ENCODE measurements at places on chromosomes 1 and 21. TPM values are rescaled to one million over a fixed set of nuclear protein-coding genes. Genes with fewer than 3 reads are reported as not detected.

GRCh38 chr1:115702959-115703358 is 61.2 kb downstream of the VANGL1 start:
- no peaks in the 10 kb centered on the region for H3K4me1 ChIP-seq
- no peak for DNase-seq
- H3K27ac ChIP-seq = no peak overlapping the region

DNA sequence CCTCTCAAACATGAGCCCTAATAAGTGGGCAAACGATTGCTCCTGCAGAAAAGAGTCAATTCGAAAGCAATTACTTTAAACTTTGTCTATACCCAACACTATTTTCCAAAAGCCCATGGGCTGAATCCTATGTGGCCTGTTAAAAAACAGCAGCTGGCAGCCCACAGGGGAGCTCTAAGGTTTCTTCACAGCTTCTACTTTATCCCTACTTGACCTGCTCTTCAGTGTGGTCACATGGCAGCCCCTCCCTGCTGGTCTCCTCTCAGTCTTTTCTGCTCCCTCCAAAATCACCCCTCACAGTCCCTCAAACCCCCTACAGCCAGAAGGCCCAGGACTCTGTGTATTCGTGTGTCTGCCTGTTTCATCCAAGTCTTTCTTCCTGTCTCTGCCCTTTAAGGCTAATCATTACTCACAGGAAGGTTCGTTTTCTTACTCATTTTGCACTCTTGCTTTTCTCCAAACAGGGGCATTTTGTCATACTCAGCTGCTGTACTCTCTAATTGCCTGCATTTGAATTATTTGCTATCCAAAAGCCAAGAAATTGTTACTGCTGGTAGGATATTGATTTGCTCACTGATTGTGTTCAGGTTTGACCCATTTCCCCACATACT is 62.4 kb upstream of the FAM3B start:
- H3K4me3 ChIP-seq = no peak overlapping the region
- H3K27ac ChIP-seq = no peak overlapping the region
- H3K36me3 ChIP-seq = peaks cover 3% of the 10 kb centered on the region
- no peak for DNase-seq
- H3K4me1 ChIP-seq = no peaks in the 10 kb centered on the region

DNA sequence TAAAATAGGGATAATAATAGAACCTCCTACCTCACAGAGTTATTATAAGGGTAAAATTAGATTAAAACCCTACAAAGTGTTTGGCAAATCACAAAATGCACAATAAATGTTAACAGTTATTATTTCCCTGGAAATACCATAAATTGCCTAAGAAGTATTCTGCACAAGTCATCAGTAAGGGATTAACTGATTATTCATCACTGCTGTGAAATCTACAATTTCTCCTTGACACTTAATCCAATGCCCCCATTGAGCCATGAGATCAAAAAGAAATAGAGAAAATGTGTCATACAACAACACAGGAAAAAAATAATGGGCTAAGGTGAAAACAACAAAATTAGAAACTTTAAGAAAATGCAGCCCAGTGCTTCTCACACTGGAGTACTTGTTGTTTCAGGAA is 6.7 kb upstream of the SEC16B start:
- H3K36me3 ChIP-seq = no peaks in the 10 kb centered on the region
- H3K27me3 ChIP-seq = no peaks in the 10 kb centered on the region
- no peak for DNase-seq
- H3K4me1 ChIP-seq = no peaks in the 10 kb centered on the region
- no peak overlapping the region for H3K4me3 ChIP-seq

DNA sequence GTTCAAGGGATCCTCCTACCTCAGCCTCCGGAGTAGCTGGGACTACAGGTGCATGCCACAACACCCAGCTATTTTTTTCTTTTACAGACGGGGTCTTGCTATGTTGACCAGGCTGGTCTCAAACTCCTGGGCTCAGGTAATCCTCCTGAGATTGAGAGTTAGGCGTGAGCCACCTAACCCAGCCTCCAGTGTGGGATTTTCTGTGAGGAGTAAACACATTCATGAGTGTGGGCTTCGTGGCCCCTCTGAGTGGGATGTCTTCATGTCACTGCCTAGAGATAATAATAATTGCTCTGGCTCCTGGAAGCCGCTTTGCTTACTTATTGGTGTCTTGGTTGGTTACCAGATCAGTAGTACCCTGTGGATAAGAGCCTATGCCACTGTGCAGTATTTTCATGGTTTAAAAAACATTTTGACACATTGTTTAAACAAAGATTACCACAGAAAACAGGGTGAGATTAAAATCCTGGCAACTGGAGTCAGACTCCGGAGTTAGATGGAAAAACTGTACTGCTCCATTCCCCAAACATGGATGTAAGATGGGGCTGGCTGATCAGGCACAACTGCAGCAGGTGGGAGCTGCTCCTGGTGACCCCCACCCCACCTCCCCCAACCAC is 159.1 kb upstream of the RAB4A start:
- no peaks in the 10 kb centered on the region for H3K36me3 ChIP-seq
- no peak overlapping the region for H3K4me3 ChIP-seq
- H3K27ac ChIP-seq = no peak overlapping the region
- H3K4me1 ChIP-seq = peaks cover 3% of the 10 kb centered on the region
- no peak for DNase-seq

Gene OR2T33
- not detected for total RNA-seq

- H3K4me3 ChIP-seq = no peak overlapping the region
- peaks cover 4% of the 10 kb centered on the region for H3K36me3 ChIP-seq
- no peaks in the 10 kb centered on the region for H3K27me3 ChIP-seq
Observed at GRCh38 chr1:59357645-59358320, 60.9 kb downstream of the FGGY start.

DNA sequence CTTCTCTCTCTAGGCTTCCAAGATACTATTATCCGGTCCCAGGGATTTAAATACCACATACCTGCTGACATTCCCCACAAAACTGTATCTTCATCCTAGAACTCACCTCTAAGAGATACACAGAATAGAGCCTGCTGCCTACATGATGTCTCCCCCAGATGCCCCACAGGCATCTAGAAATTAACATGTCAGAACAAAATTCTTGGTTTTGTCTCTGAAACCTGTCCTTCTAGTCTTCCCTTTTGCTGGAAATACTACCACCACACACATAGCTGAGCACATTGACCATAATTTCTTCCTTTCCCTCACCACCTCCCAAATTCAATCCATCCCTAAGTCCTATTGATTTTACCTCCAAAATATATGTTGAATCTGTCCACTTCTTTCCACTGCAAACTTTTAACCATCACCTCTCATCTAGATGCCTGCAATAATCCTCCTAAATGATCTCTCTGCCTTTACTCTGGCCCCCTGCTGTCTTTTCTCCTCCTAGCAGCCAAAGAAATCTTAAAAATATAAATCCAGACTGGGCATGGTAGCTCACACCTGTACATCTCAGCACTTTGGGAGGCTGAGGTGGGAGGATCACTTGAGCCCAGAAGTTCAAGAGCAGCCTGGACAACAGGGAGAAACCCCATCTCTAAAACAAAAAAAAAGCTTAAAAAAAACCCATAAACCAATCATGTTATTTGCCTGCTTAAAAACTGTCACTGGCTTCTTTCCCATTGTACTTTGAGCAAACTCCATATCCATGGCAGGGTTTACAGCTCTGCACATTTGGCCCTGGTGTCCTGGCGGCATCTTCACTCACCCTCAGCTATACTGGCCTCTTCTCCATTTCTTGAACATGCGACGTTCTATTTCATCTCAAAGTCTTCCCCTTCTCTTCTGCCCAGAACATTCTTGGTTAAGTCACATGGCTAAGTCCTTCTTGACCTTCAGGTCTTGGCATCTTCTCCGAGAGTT is 6.2 kb upstream of the FAM76A start:
- H3K27me3 ChIP-seq = peaks cover 24% of the 10 kb centered on the region
- H3K4me1 ChIP-seq = peaks cover 2% of the 10 kb centered on the region

Gene IFFO2
- 21.6 TPM for total RNA-seq

DNA sequence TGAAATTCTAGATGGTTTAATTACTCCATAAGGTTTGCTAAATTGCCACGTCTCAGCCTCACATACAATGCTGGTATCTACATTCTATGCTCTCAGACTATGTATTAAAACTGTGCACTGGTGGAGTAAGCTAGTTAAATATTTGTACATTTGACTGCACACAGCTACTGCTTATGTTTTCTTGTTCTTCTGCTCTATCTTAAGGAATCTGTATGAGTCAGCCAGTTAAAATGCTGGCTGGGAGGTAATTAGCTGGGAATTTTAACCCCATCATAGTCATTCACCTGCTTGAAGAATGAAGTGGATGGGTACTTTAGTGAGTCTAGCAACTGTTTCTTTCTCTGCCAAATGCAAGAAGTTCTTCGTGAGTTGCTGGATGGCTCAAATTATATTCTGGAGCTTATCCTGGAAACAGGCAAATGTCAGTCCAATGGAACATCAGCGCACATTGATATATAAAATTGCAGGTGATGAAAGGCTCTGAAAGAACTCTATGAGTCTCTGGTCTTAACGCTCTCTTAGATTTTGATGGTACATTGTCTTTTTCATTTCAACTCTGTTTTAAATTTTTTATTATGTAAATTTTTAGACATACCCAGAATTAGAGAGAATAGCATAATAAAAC is 83.4 kb downstream of the BACH1 start:
- H3K4me3 ChIP-seq = no peak overlapping the region
- H3K27ac ChIP-seq = no peak overlapping the region
- no peak for DNase-seq
- H3K4me1 ChIP-seq = peaks cover 2% of the 10 kb centered on the region

Gene HMCN1
- total RNA-seq = 0.55 TPM

DNA sequence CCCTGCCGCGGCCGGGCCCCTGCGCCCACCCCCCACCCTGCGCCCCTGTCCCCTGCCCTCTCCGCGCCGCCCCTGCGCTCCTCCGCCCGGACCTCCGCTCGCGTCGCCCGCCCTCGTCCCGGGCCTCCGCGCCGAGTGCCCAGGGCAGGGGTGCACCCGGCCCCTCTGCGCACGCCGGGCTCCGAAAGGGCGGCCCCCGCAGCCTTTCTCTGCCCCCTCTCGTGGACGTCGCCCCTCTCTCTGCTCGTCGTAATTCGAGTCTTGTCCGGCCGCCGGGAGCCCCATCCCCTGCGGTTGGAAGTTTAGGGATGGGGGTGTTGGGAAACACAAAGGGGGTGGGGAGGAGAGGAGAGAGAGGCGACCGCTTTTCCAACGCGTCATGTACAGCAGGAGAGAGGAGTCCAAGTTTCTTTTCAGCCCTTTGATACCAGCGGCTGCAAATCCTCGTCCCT is 407 bp downstream of the GALNT2 start:
- peak overlapping the region; percentile 91 for H3K4me3 ChIP-seq
- H3K36me3 ChIP-seq = peaks cover 5% of the 10 kb centered on the region
- H3K27me3 ChIP-seq = peaks cover 4% of the 10 kb centered on the region
- peak overlapping the region; percentile 83 for H3K27ac ChIP-seq

DNA sequence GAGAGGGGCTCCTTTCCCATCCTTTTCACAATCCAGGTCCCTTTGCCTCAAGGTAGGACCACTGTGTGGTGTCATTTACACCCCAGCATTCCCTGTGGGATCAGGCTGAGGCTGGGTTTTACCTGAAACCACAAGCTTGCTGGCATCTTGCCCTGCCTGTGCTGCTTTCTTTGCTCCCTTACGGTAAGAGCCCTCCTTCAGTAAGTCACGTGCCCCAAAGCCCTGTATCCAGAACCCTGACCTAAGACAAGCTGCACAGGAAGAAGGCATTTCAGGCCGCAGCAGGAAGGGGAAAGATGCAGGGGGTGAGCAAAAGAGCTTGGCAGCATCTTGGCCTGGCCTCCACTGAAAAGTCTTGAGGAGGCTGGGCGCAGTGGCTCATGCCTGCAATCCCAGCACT is 58.4 kb downstream of the KLHDC7A start:
- H3K36me3 ChIP-seq = no peaks in the 10 kb centered on the region
- no peak overlapping the region for H3K4me3 ChIP-seq
- H3K27ac ChIP-seq = no peak overlapping the region
- H3K27me3 ChIP-seq = peaks cover 22% of the 10 kb centered on the region
- DNase-seq = no peak

Gene CHI3L1
- total RNA-seq = 0.37 TPM

DNA sequence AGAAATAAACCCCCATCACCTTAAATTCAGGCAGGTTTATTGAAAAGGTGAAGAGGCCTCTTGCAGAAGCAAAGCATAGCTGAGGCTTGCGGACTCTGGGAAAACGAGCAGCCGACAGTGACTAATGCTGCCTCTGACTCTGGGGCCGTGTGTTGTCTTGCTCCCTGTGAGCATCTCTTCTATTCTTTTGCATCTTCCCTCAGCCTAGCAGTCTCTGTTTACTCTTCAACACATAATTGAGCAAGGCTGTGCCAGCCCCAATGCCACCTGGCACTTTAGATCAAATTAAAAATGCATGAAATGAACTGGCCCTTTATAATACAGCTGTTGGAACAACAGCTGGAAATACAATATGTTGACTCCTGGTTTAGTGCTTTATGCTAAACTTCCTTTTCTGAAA is 18.4 kb upstream of the REG4 start:
- H3K27me3 ChIP-seq = peaks cover 26% of the 10 kb centered on the region
- H3K27ac ChIP-seq = no peak overlapping the region
- H3K4me1 ChIP-seq = no peaks in the 10 kb centered on the region
- no peaks in the 10 kb centered on the region for H3K36me3 ChIP-seq

Gene USP16
- 40.9 TPM for total RNA-seq

DNA sequence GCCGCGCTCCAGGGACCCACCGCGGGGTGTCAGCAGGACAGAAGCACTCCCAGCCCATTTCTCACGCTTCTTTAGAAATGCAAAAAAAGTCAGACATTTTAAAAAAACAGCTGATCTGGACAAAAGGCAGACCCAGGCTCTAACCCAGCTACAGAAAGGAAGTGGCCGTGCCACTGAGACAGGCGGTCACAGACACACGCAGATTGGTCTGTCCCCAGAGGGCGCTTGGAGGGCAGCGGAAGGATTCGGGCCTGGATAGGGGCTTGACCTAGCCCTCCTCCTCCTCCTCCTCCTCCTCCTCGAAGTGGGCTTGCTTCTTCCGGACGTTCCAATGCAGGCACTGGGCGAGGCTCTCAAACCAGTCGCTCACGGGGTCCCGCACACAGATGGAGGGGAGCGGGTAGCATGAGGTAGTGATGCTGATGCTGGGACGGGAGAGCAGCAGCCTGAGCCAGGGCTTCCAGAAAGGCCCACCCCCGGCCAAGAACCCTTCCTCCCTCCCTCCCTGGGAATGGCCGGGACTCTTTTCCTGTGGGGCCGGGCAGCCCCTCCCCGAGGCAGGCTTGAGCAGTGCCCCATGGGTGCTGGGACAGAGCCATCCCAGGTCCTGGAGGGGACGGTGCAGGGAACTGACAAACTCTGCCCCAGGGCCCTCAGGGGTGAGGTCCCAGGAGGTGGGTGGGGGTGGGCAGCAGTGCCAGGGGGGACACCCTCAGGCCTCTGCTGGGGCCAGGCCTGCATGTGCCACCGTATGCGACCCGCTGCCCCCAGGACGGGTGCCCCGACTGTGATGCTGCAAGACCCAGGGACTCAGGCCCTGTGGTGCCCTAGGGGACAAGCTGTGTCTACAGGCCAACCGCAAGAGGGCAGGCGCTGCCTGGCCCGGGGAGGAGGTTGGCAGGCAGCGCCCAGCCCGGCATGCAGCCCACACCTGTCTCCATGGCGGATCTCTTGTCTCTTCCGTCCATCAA is 25.3 kb downstream of the NADK start:
- peaks cover 2% of the 10 kb centered on the region for H3K36me3 ChIP-seq
- peaks cover 1% of the 10 kb centered on the region for H3K4me1 ChIP-seq
- H3K27me3 ChIP-seq = no peaks in the 10 kb centered on the region

Gene RNF2
- 21.3 TPM for total RNA-seq

GRCh38 chr1:168598892-168599291 is 22.5 kb downstream of the XCL1 start:
- peaks cover 9% of the 10 kb centered on the region for H3K4me1 ChIP-seq
- H3K27me3 ChIP-seq = no peaks in the 10 kb centered on the region
- H3K27ac ChIP-seq = no peak overlapping the region
- DNase-seq = no peak
- no peak overlapping the region for H3K4me3 ChIP-seq
- H3K36me3 ChIP-seq = no peaks in the 10 kb centered on the region

Gene EPHA2
- not detected for total RNA-seq
